ENCODE measurements at places on chromosomes 1 and 21.

- DNase-seq = no peak
Observed at GRCh38 chr1:197961449-197961848, 44.3 kb downstream of the LHX9 start.

GRCh38 chr1:178875936-178876335 is 5.1 kb upstream of the ANGPTL1 start:
- DNase-seq = peak; percentile 21

- DNase-seq = no peak
Observed at GRCh38 chr1:41713141-41713540, 205.6 kb downstream of the HIVEP3 start.

GRCh38 chr1:210250665-210250997 is 18.0 kb downstream of the SERTAD4 start:
- no peak for DNase-seq

DNA sequence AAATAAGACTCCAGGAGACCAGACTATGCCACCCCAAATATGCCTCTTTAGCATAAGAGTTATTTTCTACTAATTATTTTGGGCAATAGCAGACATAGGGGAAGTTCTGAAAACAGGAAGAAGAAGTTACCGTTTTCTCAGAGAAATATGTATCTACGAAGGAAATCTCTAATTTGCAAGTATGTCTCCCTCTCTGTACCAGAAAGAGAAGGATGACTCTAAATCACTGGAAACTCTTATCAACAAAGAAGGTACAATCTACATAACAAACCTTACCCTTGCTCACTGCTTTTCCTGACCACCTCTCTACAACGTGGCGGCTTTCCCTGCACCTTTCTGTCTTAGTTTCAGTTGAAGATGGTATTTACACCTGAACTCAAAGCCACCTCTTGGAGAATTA is 49.0 kb downstream of the OMA1 start:
- DNase-seq = no peak

DNA sequence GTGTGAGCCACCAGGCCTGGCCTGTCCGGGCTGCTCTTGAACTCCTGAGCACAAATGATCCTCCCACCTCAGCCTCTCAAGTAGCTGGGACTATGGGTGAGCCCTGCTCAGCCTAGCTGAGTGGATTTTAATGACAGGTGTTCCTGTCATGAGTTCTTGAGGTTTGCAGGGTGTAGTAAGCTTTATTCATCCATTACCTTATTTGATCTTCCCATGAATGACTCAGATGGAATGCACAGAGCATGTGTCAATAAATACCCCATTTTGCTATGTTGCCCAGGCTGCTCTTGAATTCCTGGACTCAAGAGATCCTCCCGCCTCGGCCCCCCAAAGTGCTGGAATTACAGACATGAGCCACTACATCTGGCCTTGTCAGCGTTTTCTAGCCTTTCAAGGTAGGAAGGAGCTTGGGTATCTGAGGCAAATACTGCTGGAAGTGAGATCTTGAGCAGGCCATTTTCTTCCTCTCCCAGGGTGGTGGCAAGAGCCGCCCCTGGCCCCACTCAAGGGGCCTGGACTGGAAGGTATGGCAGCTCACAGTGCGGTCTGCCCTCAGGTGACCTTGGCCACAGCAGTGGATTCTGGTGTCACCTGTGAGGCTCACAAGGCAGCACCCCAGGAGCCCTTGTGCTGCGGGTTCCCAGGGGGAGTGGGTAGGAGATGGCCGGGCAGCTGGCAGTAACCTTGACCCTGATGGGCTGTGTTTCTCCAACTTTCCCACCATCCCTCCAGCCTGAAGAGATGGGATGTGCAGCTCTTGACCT is 20.0 kb downstream of the PIK3CD start:
- peak; percentile 93 for DNase-seq

DNA sequence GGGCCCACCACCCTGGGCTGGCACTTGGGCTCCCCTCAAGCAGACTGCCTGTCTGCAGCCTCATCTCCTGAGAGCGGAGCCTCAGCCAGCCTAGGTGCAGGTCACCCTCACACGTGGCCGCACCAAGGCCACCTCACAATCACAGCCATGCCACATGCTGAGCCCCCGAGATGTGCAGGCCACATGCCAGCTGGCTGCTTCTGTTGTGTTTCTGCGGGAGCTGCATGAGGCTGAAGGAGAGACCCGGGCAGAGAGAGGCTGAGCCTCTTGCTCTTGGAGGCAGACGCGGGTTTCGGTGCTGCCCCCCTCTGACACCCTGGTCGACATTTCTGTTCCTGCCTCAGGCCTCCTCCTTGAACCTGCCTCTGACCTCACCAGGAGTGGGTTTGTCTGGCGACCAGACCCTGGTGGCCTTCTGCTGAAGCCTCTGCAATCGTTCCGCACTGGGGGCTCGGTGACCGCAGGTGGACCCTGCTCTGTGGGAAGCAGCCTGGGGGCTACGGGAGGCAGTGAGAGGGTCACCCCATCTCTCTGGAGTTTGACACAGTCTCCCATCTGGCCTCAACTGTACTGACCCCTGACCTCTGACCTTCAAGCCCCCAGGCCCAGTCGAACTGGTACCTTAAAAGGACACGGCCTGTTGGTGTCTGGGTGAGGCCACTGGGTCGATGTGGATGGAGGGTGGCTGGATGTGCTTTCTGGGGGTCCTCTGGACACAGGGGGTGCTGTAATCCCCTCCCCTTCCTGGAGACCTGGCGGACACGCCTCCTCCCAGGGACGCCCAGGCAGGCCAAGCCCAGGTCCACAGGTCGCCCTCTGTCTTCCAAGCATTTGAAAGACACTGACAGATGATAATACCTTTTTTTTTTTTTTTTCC is 13.0 kb upstream of the C1orf174 start:
- no peak for DNase-seq
